ENCODE measurements at places on chromosomes 7 and 10.

DNA sequence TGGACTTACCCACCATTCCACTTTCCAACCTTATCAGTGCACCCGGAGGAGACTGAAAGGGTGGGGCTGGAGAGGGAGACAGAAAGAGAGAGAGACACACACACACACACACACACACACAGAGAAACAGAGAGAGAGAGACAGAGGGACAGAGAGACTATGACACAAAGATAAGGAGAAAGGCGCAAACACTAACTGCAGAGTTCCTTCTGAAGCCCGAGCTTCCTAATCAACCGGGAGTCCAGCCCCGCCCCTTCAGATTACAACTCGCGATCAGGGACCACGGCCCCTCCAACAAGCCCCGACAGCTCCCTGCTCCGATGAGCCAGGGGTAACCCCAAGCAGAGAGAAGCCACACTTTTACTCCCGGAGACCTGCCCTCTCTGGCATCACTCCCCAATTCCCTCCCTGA, 499 bp downstream of the GAL3ST4 start:
- DNase-seq: no peak

DNA sequence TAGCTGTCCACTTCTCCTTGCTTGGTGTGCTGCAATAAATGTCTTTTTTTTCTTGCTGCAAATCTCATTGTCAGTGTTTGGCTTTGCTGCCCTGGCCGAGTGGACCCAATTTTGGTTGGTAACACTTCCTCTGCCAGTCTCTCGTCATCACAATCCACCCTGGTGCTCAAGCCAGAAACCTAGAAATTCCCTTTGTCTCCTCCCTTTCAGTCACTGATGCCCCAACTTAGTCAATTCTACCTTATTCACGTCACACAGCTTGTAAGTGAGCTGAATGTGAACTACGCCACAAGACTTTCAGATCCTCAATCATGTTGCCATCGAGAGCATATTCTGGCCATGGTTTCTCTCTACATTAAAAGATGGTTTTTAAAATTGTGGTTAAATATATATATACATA, 13.0 kb upstream of the FRA10AC1 start:
- DNase-seq: peak; percentile 13

DNA sequence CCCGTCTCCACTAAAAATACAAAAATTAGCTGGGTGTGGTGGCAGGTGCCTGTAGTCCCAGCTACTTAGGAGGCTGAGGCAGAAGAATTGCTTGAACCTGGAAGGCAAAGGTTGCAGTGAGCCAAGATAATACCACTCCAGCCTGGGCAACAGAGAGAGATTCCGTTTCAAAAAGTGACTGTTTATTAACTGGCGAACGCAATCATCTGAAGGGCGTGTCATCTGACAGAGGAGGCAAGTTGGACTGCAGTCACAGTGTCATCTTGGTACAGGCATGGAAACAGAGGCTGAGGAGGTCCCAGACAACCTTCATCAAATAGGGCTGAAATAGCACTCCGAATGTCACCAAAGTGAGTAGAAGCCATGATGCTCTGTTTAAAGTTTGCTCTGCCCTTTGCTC, 75.3 kb upstream of the NFE2L3 start:
- DNase-seq: no peak

GRCh38 chr7:14902589-14903067, at the start of gene DGKB:
TSS of gene DGKB (minus strand) at chr7:14902751.
- no peak for DNase-seq

- no peak for DNase-seq
Observed at GRCh38 chr7:83574616-83575015, 74.3 kb downstream of the SEMA3E start.

DNA sequence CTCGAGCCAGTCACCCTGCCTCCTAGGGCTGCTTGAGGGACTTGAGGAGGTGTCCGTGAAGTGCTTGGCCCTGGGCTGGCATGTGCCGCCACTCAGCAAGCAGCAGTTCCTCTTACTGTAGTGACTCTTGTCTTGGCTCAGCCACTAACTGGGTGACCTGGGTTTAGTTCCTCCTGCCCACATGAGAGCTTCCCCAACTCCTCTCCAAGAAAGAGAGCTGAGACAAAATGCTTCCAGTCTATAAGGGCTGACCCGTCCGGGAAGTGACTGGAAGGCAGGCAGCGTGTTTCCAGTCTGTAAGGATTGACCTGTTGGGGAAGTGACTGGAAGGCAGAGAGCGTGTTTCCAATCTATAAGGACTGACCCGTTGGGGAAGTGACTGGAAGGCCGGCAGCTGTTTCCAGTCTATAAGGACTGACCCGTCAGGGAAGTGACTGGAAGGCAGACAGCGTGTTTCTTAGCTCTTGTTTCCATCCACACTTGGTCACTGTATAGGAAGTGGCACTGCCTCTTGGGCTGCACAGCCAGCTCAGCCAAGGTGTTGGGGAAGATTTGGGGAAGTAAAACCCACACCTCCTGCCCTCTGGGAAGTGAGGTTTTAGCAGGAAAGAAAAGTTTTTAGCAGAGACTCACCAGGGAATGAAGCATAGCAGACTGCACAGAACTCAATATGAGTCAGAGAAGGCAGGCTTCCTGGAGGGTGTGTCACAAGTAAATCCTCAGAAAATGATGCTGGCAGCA, 53.3 kb upstream of the PPIF start:
- DNase-seq: peak; percentile 94

- DNase-seq: peak; percentile 27
Observed at GRCh38 chr10:12042409-12042796, 206 bp downstream of the UPF2 start.

DNA sequence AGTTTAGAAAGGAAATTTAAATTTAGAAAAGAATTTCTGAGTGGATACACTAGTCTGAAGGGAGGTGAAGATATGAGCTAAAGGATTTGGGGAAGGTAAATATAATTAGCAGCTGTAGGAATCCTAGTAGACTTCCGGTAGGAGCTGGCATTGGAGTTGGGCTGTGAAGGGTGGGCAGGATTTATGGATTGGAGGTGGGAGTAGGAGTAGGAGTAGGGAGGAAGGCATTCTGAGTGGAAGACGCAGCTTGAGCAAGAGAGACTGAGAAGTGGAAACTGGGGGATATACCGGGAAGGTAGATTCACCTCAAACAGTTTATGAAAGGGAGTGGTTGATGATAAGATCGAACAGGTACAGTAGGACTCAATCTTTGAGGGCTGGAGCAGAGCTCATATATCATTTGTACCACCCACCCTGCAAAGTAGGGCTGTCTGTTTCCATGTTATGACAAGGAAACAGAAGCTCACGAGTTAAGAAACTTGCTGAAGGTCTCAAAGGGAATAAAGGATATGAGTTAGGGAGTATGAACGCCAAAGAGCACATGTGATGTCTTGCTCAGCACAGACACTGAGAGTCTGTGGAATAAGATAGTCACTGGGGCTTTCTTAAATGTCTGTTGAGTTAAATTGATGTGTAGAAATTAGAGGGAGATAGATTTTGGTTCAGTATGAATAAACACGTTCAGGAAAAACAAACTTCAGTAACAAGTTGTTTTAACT, 81.6 kb downstream of the RPS24 start:
- no peak for DNase-seq

- no peak for DNase-seq
Observed at GRCh38 chr7:1236831-1237701, 4.4 kb downstream of the UNCX start.

- DNase-seq: no peak
Observed at GRCh38 chr7:27955596-27955995, 215.6 kb downstream of the TAX1BP1 start.

- DNase-seq: no peak
Observed at GRCh38 chr10:124639646-124640045, 104.5 kb downstream of the FAM53B start.

GRCh38 chr7:33369888-33370287, 240.5 kb downstream of the BBS9 start:
- DNase-seq: no peak

DNA sequence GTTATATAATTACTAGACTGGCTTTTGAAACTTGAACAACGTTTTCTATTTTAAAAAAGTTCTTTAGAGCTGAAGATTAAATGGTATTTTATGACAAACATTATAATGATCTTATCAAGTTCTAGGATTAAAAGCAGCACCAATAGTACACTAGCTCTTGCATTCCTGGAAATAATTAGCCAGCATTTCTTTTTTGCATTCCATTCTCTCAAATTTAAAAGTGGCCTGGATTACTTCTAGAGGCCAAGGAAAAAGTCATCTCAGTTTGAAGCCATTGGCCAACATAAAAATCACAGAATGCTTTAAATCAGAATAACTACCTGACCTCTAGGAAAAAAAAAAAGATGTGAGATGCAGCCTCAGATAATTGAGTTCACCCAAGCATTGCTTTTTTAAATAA, 1326.4 kb upstream of the SORCS1 start:
- no peak for DNase-seq

GRCh38 chr10:118564652-118565051, 30.8 kb downstream of the PRLHR start:
- no peak for DNase-seq

DNA sequence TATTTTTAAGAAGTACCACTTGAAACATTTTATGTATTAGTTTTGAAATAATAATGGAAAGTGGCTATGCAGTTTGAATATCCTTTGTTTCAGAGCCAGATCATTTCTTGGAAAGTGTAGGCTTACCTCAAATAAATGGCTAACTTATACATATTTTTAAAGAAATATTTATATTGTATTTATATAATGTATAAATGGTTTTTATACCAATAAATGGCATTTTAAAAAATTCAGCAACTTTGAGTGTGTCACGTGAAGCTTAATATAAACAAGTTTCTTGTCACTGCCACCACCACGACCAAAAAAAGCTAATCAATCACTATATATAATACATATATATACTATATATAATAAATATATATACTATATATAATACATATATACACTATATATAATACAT, 4.8 kb downstream of the IL6 start:
- peak; percentile 55 for DNase-seq

- no peak for DNase-seq
Observed at GRCh38 chr7:146781352-146782116, 664.9 kb downstream of the CNTNAP2 start.

DNA sequence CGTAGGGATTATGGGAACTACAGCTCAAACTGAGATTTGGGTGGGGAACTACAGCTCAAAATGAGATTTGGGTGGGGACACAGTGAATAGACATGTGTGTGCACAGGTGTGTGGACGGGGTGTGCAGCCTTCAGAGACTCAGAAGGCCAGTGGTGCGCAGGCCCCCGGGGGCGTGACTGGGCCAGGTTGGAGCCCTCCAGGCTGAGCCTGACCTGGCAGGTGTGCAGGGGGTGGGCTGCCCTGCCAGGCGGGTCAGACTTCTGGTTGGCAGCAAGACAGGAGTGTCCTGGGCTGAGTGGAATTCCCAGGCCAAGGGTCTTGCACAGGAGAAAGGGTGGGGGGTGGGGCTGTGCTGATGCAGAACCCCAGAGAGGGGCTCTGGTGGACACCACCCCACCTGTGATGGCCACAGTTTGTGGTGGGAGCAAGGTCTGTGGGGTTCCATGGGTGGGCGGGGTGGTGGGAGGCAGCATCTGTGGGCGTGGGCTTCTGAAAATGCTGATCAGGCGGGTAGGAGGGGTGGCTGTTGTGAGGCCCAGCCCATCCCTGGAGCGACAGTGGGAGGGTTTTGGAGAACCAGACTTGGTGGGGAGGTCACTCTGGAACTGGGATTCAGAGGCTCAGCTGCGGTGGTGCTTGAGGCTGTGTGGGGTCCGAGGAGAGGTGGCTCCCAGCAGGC, 29.3 kb upstream of the PSMG3 start:
- DNase-seq: no peak
